ENCODE measurements at places on chromosomes 12 and 14. TPM values are rescaled to one million over a fixed set of nuclear protein-coding genes. Genes with fewer than 3 reads are reported as not detected.

DNA sequence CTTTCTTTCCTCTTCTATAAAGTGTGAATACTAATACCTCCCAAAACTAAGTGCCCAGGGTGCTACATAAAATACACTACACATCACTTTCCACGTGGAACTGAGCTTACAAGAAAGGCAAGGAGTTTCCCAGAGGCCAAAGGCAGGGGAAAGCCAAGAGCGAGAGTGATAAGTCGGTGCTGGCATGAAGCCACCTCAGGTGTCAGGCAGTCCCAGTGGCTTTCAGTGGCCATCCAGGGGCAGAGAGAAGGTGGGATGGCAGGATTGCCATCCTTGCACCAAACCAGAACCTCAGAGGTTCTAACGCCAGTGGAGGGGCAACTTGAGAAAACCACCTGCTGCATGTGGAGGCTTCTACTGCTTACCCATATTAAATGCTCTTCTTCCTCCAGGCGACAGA lies 79.7 kb upstream of the DIO3 start:
- peak; percentile 24 for DNase-seq

- DNase-seq, result peak; percentile 92
These were observed 945 bp upstream of the HIP1R start for GRCh38 chr12:122834104-122834920.

ADAM21 gene
- total RNA-seq, result not detected

RHOJ gene
- total RNA-seq, result not detected

DNA sequence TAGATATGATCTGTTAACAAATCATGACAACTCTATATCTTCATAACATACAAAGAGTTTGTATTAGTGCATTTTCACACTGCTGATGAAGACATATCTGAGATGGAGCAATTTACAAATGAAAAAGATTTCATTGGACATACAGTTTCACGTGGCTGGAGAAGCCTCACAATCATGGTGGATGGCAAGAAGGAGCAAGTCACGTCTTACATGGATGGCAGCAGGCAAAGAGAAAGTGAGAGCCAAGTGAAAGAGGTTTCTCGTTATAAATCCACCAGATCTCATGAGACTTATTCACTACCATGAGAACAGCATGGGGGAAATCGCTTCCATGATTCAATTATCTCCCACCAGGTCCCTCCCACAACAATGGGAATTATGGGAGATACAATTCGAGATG lies 157.6 kb downstream of the DUSP6 start:
- no peak for DNase-seq

DNA sequence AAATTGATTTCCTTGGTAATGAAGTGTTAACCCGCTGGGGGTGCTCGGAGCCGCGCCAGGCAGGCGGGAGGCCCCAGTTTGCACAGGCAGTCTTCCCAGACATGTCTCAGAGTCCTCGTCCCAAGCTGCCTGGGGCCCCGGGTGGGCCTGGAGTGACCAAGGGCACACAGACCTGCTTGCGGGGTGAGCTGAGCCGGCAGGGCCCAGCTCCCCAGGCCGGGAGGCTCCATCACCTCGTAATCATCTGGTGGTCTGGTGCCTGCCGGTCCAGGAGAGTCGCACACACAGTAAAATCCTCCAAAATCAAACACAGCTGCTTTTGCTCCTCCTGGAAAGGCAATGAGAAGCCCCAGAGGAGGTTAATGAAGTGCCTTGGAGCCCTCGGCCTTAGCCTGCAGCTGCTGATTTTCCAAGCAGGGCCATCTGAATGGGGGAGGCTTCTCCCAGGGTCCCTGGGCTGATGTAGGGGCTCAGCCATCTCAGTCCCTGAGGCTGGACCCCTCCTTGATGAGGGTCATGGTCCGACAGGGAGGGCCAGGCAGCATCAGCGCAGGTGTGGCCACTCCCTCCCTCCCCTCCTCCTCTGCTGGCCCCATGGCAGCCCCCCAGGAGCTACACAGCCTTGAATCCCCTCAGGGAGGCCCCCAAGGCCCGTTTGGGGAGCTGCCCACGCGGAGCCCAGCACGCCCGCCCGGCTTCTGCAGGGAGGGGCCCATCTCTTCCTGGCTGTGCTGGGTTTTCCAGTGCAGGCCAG lies 39.4 kb upstream of the FBRSL1 start:
- no peak for DNase-seq

SDR9C7 gene
- 0.42 TPM for total RNA-seq

MIS18BP1 gene
- 55.0 TPM for total RNA-seq

Data from endodermal cell (in vitro differentiated cells).